ENCODE measurements at places on chromosomes 11 and 22.

DNA sequence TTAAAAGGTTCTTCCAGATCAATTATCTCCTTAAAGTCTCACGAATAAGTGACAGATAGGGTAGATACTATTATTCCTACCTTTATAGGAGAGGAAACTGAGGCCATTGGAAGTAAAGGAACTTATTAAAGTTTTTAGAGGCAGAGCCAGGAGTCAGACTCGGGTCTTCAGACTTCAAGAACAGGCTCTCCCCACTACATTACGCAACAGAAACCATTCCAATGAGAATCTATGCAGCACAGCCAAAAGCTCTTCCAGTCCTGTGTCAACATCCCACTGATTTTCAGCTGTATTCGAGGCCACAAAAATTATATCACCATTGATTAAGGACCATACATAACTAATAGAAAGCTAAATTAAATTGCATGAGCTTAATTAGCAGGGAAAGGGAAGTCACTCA lies 77.4 kb downstream of the RELT start:
- DNase-seq: no peak

DNA sequence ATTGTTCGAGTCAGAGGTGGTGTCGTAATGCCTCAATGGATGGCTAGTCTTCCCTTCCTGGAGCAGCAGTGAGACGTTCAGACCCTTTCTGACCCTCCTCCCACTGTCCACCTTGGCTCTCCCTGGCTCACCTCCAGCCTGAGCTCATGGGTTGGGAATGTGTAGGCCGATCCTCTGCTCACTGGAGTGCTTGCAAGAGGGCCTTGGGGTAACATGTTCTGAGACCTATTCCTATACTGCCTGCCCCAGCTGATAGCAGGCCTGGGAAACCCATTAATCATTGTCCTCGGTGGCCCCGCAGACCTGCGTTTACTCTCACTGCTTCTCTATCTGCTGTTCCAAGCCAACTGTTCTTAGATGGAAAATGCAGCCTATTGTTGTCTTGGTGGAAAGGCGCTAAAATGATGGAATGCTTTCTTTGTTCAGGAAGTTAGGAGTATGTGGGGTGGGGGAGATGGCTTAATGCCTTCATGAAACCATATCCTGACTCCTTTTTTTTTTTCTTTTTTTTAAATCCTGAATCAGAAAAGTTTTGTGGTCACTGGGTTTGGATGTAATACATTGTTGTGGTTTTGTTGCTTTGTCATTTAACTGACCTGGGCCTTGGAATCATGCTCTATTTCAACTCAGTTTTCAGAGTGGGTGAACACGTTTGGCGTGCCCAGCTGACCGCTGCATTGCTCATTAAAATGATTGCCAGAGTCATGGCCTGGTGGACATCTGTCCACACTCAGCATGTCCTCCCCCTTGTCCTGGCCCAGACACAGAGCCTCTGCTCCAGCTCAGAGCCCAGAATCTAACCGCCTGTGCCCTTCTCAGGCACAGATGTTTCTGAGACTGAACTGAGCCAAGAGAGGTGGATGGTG lies 72.5 kb downstream of the MICAL2 start:
- peak; percentile 73 for DNase-seq

DNA sequence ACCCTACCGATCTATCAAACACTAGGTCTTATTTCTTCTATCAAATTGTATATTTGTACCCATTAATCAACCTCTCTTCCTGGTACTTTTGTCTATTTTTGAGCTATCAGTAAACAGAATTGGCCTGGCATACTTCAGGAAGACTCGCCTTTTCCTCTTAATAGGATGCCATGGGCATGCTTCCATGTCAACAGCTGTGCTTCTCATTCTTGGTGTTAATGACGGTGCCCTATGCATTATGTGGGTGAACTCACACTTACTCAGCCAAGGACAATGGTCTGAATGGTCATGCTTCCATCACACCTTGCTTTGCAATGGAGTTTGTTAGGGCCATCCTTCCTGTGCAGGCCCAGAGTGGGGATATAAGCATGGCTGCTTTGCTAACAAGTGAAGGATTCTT lies 521.8 kb downstream of the MIAT start:
- no peak for DNase-seq

- no peak for DNase-seq
Measured at GRCh38 chr11:133833898-133834681, 11.2 kb downstream of the SPATA19 start.

- DNase-seq: no peak
Measured at GRCh38 chr11:103901656-103902055, 134.8 kb upstream of the DDI1 start.

- no peak for DNase-seq
Measured at GRCh38 chr11:113415343-113415742, 27.8 kb downstream of the ANKK1 start.

GRCh38 chr11:12961615-12962014 lies 47.5 kb upstream of the RASSF10 start:
- DNase-seq: no peak

- DNase-seq: no peak
Measured at GRCh38 chr22:36129486-36130388, 30.8 kb downstream of the APOL3 start.

DNA sequence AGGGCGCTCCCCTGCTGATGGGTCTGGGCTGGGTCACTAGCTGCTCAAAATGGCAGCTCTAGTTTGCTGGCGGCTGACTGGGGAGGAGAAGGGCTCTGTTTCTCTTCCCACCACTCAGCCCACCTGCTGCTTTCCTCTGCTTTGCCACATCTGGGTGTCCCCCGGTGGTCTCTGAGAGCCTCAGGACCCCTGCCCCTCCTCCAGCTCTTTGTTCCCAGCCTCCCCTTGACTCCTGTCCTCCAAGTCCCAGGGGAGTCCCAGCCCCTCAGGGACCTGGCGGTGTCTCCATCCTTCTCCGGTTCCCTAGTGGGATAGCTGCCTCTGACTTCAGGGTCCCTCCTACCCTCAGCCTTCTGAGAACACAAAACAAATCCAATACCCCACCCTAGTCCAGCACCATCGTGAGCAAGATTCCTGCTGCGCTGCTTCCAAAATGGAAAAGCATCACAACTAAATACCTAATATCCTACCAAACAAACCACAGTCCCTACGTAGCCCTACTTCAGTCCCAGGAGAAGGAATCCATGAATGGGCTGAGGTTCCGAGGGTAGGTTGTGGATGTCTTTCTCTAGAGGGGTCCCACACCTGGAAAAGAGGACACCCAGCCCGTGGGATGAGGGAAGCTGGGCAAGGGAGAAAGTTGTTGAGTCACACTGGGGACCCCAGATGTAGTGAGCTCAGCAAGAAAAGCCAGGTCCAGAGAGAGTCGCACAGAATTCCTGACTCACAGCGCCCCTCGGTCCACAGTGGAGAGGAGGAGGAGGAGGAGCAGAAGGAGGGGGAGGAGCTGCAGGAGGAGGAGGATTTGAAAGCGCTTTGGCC lies 45.0 kb upstream of the NNMT start:
- DNase-seq: peak; percentile 37

GRCh38 chr11:15006139-15006759 lies 34.1 kb upstream of the CALCA start:
- no peak for DNase-seq

- DNase-seq: no peak
Measured at GRCh38 chr11:36022882-36023281, 79.0 kb downstream of the LDLRAD3 start.

- DNase-seq: no peak
Measured at GRCh38 chr11:702462-703461, 3.3 kb upstream of the EPS8L2 start.

DNA sequence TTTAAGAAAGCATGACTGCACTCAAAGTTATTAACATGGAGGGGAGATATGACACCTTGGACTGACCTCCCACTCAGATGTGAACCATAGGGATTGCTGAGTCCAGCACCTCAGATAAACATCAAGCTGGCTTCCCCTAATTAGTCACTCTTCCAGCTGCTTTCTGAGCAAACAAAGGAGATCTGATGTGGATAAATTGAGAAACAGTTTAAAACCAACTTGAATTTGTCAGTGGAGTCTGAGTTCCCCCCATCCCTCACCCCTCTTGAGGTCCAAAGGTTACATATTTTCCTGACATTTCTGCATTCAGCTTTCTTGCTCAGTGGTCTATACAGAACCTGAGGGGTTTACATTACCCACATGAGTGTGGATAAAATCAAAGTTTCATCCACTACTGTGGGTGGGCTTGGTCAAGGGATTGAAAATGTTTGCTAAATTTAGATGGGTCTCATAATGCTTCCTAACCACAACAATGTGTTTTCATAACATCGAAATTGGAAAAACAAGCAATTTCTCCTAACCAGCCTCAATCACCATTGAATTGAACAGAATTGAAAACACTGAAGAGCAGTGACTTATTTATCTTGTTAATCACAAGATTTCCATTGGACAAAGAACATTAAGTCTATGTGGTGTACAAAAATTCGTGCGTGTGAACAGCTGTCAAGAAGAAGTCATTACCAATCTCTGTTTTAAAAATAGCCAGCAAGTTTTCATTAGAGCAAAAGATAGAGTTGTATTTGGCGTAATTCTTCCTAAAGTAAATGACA lies 292.3 kb downstream of the METTL15 start:
- no peak for DNase-seq

DNA sequence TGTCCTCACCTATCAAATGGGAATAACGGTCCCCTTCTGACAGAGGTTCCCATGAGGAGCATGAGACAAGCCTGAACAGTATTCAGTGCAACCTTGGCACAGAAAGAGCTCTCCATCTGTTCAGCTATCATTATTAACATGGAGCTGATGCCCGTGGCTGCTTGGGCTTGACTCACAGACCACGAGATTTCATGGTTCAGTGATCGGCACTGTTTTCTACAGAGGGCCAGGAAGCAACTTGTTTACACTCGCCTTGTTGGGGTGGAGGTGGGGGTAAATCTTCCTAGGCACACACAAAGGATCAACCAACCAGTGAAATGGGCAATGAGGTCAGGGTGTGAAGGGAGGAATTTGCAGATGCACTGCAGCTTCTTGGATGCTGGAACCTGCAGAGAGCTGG lies 88.2 kb downstream of the CWC15 start:
- no peak for DNase-seq

DNA sequence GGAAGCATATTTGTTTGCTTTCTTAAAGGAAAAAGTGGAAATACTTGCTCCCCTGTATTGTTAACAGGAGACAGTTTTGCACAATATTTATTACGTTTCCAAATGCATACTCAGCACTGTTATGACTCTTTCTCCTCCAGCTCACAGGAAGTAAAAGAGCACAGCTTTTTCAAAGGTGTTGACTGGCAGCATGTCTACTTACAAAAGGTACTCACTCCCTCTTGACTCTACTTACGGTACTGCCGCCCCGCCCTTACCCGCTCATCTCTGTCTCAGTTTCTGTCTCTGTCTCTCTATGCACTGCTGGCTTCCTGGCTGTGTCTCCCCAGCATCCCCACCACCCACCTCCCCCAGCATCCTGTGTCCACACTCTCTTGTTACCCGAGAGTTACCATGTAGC lies 32.2 kb upstream of the MYO18B start:
- no peak for DNase-seq

GRCh38 chr11:44621140-44621681 lies 55.7 kb downstream of the CD82 start:
- DNase-seq: peak; percentile 82

DNA sequence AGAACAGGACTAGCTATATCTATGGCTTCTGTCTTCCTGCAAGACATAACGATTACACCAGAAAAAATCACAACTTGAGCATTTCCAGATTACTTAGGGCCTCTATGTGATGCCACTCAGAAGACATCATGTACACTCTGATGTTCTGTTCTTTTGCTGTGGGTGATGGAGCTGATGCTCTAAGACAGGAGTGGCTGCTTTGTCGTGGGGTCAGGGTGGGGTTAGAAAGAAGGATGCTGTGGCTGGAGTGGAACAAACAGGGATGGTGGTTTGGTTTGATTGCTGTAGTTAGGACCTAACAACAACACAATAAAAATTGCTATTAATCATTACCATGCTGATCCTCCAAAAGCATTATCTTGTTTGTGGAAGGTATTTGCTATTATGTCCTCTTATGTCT lies 120.3 kb upstream of the ARHGAP20 start:
- DNase-seq: no peak

DNA sequence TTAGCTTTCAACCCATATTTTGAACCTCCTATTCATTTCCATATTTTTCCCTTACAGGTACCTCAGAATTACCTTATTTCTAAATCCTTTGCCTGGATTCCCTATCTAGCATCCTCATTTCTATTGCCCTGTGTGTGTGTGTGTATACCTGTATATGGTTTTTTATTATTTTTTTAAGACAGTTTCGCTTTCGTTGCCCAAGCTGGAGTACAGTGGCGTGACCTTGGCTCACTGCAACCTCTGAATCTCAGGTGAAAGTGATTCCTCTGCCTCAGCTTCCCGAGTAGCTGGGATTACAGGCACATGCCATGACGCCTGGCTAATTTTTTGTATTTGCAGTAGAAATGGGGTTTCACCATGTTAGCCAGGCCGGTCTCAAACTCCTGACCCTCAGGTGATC lies 12.6 kb downstream of the HIPK3 start:
- no peak for DNase-seq

- no peak for DNase-seq
Measured at GRCh38 chr11:79241852-79242241, 199.0 kb downstream of the TENM4 start.

DNA sequence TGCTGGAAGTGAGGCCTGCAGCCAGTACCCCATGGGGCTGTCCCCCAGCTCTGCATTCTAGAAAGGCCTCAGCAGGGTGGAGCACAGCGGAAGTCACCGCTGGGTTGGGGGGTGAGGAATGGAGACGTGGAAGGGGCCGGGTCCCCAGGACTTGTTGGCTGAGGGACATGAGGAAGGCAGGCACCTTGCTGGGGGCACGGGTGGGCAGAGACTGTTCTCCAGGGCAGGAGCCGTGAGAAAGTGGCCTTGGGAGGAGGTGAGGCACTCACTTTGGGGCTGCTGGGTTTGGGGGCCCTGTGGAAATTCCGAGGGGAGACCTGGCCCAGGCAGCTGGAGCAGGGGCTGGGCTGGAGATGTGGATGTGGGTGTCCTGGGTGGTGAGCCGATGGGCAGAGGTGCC lies 5.0 kb downstream of the TNNI2 start:
- DNase-seq: no peak

DNA sequence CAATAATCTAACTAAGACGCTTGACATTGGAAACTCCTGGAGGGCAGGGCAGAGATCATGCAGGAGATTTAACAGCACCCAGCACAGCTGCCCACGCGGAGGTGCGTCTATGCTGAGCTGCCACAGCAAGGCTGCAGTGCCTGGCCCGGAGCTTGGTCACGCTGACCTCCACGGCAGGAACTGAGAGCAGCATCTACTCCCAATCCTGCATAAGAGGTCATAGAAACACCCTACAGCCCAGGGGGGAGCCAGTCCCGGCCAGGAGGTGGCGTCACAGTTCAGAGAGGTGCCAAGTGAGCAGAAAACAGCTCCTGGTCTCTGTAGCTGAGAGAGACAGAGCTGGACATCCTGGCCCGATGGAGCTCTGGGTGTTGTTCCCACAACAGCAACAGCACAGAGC lies 121.1 kb upstream of the TMEM45B start:
- DNase-seq: no peak

GRCh38 chr11:3905080-3905953 lies 49.9 kb downstream of the STIM1 start:
- DNase-seq: no peak

DNA sequence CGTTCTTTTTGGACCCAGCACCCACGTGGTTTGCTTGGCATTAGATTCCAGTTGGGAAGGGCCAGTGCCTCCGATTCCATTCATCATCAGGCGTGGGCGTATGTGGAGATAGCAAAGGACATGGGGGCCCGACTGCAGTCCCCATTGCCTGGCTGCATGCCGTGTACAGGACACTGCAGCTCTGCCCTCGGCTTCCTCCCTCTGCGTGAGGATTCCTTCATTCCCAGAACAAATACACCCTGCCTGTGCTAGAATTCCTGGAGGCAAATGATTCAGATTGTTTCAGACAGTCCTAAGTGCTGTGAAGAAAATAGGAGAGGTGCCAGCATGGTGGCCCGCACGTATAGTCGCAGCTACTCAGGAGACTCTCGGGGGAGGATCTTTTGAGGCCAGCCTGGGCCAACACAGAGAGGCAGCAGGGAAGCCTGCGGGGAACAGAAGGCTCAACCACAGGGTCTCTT lies 15.4 kb downstream of the DERL3 start:
- DNase-seq: peak; percentile 62

Measured in left cardiac atrium (tissue), 4 donors.